ENCODE measurements at places on chromosomes 16 and 17. TPM values are rescaled to one million over a fixed set of nuclear protein-coding genes. Genes with fewer than 3 reads are reported as not detected.

DNA sequence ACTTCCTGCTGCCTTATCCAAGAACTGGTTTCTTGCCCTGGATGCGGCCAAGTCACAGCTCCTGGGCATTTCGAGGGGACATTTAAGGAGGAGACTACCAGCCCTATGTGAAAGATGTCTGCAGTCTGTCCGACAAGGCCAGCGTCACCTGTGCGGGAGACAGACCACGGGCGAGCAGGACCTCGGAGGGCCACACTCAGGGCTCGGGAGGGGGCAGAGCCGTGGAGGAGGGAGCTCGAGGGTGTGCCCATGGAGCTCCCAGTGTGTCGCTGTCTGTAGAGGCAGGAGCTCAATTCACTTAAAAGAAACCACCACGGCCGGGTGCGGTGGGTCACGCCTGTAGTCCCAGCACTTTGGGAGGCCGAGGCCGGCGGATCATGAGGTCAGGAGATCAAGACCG is 33.3 kb downstream of the CBFA2T3 start:
- DNase-seq: no peak

GRCh38 chr17:74525465-74525725 is 5.9 kb downstream of the CD300LB start:
- DNase-seq: no peak

- no peak for DNase-seq
Measured at GRCh38 chr16:27236635-27237218, 31.8 kb downstream of the NSMCE1 start.

DNA sequence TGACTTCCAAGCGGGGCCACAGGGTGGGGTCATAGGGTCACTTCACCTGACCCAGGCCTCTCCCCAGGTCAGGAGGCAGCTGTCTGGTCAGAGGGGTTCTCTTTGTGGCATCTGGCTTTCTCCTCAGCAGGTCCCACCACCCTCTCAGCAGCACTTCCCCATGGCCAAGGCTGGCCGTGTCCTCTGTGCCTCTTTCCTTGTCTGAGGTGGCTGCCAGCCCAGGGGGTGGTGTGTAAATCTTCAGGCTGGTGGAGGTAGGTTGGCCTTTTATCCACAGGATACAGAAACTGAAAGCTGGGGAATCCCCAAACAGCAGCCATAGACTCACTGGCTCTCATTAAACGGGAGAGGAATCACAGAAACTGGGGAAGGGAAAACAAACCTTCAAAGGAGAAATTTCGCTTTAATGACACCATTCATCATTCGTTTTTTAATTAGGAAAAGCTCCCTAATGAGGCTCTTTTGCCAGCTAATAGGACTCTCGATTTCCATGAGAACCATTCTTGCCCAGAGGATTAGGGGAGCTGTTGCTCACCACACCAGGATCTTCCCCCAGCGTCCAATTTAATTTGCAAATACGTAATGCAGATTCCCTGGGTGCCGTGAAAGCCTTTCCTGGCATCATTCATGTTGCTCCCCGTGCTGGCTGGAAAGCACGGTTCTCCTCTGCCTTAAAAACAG is 18.0 kb downstream of the C17orf75 start:
- no peak for DNase-seq

GRCh38 chr17:53919356-53919755 is 96.6 kb downstream of the KIF2B start:
- DNase-seq: no peak

DNA sequence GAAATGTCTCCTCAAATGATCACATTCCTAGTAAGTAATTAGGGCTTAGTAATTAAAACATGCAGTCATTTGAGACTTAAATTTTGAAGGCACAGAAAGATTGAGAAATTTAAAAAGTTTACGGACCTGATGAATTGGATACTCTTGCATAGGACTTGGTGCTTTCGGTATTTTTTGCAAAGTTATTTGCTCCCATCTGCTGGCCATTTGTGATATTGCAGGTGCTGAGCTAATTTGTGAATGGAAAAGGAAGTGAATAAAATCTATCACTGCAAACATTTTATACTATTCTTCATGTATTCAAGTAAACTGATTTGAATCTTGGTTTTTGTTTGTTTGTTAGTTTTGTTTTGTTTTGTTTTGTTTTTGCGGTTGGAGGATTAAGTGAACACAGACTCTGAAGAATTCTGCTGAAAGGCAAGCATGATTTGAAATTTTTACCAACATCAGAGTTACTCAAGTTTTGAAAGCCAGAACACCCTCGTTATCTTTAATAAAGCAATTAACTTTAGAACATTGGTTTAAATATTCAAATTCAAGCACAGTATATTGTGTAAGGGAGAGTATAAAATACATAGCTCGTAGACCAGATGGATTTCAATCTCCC is 689.5 kb upstream of the RBFOX1 start:
- peak; percentile 68 for DNase-seq

GRCh38 chr16:79045191-79045590 is 555.3 kb downstream of the MAF start:
- no peak for DNase-seq

DNA sequence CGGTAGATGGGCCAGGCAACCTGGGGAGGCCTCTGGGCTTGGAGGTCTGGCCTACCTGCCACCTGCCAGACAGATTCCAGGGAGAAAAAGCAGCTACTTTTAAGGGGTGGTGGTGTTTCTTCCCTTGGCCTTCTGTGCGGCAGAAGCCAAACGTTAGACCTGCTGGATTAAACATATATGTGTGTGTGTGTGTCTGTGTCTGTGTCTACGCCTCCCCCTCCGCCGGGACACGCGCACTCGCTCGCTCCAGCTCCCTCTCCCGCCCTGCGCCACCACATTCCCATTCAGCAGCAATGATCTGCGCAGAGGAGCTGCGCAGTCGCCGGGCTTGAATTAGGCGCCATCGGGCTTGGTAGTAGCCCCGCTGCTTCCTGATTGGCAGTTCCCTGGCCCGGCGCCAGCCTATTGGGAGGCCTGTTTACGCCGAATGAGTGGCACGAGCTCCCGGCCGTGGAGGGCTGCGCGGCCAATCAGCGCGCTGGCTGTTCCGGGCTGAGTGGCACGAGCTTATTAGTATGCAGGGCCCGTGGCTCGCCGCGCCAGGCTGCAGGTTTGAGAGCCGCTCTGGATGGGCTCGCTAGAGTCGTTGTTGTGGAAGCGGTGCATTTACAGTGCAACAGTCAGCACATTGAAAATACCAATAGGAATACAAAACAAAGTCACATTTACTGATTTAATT is at the start of gene BAHCC1:
TSS of gene BAHCC1 (plus strand) at position 537 of the 679 bp plus-strand sequence. CDS start 4,283 bp downstream, outside the sequence.
- DNase-seq: peak; percentile 99

- no peak for DNase-seq
Measured at GRCh38 chr17:73683771-73684170, 39.5 kb upstream of the SDK2 start.

DNA sequence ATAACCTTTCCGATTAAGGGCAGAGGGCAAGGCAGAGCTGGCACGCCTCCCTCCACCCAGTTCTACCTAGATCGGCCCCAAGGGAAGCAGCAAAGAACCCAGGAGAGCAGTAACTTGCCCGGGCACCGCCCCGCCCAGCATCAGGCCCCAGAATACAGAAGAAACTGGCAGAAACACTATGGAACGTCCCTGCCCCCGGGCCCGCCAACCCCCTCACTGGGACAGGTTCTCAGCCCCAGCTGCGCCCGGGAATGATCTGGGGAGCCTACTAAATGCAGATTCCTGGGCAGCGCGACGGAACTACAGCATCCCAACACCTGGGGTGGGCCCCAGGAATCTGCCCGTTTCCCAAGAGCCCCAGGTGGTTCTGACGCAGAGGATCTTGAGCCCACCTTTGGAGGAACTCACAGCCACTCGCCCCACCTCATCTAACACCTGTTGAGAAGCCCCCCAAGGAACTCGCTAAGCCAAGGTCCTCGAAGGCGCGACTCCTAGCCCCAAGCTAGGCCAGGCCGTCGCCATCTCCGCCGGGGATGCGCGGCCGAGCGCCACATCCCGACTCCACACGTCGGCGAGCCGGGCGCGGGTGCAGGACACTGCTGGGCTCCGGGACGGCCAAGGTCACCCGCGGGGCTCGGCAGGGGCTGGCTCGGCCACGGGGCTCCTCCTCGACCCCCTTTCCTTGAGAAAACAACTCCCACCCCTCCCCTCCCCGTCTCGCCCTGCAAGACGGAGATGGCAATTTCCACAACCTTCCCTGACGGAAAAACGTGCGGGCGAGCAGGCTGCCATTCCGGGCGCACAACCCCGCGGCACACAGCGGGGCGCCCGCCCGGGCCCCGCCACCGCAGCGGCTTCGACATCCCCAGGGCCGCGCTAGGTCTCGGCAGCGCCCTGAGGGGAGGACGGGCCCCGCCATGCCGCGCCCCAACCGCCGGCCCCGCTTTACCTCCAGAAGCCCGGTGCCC is 913 bp downstream of the CDIP1 start:
- DNase-seq: peak; percentile 80

The HIGD1B gene
- not detected for polyA plus RNA-seq

The IGF2BP1 gene
- polyA plus RNA-seq: 66.1 TPM

The LHX1 gene
- 0.74 TPM for polyA plus RNA-seq

The ZP2 gene
- not detected for polyA plus RNA-seq

The NOTUM gene
- 0.29 TPM for polyA plus RNA-seq

The UNK gene
- polyA plus RNA-seq: 16.6 TPM

The EFCAB13 gene
- polyA plus RNA-seq: 5.4 TPM

The ENPP7 gene
- polyA plus RNA-seq: not detected

All from GM23338 (cell line).